ENCODE measurements at places on chromosomes 2 and 18.

DNA sequence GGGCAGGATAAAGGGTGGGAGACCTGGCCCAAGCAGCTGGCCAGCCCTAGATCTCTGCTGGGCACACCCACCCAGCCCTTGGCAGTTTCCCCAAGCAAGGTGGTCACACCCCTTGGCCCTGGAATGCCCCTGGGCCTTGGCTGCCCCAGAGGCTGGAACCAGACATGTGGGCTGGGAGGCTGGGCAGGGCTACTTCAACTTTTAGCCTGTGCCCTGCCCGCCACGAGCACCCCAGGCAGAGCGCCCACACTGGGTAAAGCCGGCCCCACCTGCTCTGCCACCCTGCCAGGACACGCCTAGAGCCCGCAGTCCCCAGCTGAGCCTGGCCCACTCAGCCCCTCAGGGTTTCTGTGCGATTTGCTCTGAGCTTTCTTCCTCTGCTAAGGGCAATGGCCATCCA, 119.7 kb upstream of the SMAD2 start:
- no peak for DNase-seq

DNA sequence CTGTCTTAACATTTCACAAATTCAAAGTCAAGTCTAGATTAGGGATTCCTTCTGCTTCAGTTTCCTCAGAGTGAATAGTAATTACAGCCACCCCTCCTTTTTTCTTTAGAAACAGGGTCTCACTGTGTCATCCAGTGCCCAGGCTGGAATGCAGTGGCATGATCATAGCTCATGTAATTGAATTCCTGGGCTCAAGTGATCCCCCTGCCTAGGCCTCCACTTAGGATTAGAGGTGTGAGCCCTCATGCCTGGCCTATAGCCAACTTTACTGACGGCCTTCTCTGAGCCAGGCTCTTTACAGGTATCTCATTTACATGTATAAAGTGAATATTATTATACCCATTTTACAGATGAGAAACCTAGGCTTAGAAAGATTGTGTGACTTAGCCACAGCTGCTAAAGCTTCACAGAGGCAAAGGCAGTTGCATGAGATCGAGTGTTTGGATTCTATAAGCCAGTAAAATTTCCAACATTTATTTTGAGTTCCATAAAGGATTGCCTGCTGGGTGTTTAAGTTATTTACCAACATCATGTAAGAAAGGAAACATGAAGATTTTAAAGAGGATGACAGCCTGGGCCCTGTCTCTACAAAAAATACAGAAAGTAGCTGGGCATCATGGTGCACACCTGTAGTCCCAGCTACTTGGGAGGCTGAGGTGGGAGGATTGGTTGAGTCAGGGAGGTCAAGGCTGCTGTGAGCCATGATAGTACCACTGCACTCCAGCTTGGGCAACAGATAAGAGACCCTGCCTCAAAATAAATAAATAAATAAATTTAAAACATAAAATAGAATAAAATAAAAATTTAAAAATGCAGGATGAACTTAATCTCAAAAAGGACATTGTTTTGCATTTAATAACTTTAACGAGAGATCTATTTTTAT, 1.8 kb downstream of the ENOSF1 start:
- no peak for DNase-seq

- DNase-seq: no peak
Measured at GRCh38 chr2:18903750-18904149, 314.4 kb upstream of the NT5C1B start.

GRCh38 chr2:151947813-151948165, 119.6 kb upstream of the ARL5A start:
- DNase-seq: no peak

- DNase-seq: no peak
Measured at GRCh38 chr2:224895377-224895776, 146.9 kb downstream of the DOCK10 start.

- DNase-seq: no peak
Measured at GRCh38 chr2:98378196-98378595, 31.9 kb downstream of the CNGA3 start.

GRCh38 chr2:98086491-98087446, at the start of gene VWA3B:
Gene VWA3B (plus strand): TSS chr2:98087167. CDS start chr2:98093093, 5,926 bp downstream.
- DNase-seq: peak; percentile 13

- peak; percentile 3 for DNase-seq
Measured at GRCh38 chr2:188333751-188334524, 42.3 kb downstream of the GULP1 start.

DNA sequence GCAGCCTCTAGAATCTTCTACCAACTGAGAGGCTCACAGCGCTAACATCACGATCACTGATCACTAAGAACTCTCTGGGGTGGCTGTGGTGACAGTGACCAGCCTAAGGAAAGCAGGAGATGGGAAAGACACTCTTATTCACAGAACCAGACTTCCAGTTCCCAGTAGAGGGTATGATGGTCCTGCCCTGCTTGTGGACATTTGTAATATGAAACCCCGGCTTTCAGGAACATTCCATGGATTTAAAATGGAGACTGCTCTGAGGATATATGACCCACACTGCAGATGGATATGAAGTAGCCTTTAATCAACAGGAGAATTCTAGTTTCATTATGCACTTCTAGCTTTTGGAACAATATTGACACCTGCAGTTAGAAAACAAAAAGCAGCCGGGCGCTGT, 131.8 kb downstream of the AFF3 start:
- no peak for DNase-seq

DNA sequence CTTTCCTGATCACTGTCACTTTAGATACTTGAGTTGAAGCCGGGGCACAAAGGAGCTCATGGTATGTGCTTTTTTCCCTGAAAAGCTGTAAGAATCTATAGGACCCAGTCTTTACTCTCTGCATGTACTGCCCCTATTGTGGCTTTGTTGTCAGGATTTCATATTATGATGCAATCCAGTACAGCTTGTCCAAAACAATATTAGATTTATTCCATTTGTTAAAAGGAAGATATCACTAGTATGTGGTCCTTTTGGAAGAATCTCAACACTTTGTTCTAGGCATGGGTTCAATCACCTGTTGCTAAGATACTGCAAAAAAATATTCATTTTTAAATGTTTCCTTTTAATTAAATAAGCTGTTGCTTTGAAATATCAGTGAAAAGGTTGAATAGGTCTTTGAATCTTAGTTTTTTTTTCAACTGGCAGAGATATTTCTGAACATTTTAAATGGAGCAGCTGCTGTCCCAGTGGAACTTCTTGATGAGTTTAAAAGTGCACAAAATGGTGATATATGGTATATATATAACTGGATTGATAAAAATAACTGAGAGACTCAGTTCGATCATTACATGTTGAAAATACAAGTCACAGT, 256.6 kb upstream of the NT5C1B start:
- DNase-seq: no peak

DNA sequence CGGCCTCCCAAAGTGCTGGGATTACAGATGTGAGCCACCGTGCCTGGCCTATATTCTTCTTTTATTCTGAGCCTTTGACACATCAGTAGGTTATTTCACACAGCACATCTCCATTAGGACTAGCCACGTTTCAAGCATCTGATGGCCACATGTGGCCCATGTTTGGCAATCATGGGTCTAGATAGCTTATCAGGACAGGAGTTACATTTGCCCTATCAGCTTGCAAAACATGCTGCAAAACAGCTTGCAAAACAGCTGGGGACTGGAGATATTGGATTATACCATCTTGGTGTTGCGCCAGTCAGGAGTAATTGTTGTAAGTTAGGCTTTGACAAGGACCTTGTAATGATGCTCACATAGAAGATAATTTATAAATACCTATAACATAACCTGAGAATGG, 94.9 kb downstream of the GBX2 start:
- no peak for DNase-seq

DNA sequence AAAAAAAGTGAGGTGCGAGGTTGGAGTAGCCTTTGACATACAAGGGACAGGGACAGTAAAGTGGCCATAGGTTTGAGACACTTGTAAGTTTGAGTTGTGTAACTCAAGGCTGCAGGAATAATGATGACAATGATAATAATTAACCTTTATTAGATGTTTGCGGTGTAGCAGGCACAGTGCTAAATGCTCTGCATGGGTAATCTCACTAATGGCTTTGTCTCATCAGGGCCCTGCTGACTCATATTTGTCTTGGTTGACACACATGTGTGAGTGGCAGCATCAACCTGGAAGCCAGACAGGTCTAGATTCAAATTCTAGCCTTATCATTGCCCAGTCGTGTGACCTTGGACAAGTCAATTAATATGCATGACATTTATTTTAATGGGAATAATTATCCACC, 126.2 kb downstream of the FSHR start:
- no peak for DNase-seq

DNA sequence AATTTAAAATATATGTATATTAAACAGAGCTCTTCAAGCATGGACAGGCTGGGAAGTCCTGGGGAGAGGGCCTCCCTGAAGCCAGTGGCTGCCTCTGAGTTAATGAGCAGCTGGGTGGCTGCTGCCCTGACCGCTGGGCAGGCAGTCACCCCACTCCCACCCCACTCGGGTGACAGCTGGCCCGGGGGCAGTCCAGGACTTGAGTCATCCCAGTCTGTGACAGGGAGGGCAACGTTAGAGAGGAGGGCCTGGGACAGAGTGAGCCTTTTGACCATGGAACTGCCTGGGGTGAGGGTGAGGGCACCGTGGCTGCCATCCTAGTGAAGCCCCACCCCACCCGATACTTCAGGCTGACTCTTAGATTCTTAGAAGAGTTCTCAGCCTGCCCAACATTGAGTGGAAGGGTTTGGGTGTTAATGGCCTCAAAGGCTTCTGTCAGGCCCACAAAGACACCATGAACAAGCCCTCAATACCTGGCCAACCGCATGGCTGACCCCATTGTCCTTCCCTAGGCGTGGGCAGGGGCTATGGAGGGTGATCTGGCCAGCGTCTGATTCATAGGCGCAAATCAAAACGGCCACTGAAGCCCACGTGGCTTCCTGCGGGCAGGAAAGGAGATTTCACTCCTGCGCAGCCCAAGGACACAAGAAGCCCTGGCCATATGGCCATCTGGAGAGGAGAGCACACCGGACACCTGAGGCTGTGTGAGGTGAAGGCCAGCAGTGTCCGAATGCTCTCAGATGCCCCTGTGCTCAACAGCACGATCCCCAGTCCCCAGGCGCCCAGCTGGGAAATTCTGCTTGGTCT, 47.5 kb downstream of the MRPS5 start:
- no peak for DNase-seq

DNA sequence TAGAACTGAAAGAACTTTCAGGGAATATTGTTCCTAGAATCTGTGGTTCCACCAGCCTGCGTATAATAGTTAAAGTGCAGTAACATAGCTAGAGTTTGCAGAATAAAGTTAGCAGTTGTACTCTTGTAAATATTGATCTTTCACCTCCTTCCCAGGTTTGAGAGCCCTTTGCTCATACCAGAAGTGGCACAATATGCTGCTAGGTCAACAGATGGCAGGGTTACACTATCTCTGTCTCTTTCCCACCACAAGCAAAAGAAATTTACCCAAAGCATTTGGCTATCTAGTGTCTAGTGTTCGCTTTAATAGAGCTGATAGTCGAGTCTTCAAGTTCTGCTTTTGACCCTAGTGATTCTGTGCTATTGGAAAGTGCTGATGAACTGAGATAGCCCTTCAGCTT, 119.0 kb upstream of the KLHL14 start:
- no peak for DNase-seq

GRCh38 chr2:98710734-98711133, 20.2 kb downstream of the MGAT4A start:
- no peak for DNase-seq

DNA sequence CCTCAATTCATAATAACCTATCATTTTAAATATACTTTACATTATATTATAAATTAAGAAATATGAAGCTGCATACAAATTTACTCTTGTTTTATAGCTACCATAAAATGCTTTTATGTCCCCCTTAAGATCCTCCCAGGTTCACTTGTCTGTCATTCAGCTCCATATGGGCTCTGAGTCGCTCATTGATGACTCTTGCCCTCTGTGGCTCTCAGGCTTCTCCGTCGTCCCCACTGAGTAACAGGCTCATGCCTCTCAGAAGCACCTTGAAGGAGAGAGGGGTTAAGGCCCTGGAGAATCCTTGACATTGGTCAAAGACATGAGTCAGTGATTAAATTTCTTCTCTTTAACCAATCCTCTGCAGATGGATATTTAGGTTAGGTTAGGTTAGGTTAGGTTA, 6.2 kb upstream of the MCM6 start:
- no peak for DNase-seq

DNA sequence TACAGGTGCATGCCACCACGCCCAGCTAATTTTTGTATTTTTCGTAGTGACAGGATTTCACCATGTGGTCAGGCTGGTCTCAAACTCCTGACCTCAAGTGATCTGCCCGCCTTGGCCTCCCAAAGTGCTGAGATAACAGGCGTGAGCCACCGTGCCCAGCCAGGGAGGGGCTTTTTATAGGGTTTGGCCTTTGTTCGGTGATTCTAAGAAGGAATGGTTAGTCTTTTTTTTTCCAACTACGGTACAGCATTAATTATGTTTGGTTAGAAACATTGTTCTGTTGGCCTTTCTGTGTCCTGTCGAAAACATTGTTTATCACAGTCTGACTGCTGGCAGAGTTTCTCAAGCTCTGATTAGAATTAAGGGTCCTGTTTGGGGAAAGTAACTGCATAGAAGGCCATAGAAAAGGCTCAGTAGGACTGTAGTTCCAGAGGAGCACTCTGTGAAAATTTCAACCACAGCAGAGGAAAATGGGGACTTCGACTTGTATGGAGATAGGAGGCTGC, 19.3 kb upstream of the SMCHD1 start:
- no peak for DNase-seq

DNA sequence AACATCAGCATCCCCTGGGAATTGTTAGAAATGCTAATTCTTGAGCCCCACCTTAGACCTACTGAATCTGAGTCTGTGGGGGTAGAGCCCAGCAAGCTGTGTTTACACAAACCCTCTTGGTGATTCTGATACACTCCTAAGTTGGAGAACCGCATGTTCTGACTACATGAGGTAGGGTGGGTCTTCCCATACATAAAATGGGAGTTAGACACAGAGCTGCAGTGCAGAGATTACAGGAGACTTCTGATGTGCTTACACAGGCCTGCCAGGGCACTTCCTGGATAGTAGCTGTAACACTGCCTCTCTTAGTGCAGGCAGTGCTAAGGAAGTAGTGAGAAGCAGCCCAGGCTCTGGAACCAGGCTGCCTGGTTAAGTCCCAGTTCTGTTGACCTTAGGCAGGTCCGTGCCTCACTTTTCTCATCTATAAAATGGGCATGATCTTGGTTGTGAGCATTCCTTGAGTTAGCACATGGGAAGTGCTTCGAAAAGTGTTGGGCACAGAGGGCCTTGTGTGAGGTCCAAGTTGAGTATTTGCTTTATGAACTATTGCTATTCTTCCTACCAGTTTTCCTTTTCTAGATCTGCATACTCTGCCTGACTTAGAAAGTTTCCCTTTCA, 67.3 kb downstream of the GLI2 start:
- DNase-seq: no peak

DNA sequence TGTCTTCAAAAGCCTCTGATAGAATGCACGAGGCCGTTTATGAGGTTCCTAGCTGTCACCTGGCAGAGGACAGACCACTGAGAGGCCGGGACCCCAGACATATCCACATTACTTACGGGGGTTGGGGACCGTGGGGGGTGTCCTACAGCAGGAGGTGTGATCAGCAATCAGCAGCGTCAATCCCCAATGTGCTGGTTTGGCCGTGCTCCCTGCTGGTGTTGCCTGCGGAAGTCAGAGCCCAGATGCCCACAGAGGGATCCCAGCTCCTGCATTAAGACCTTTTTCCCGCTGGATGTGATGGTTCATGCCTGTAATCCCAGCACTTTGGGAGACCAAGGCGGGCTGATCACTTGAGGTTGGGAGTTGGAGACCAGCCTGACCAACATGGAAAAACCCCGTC, 20.8 kb upstream of the SP5 start:
- DNase-seq: no peak

GRCh38 chr2:207260021-207260420, 94.3 kb upstream of the KLF7 start:
- no peak for DNase-seq

- no peak for DNase-seq
Measured at GRCh38 chr2:26816893-26817292, 31.0 kb downstream of the CENPA start.

Data from AG10803 (cell line).